ENCODE measurements at places on chromosomes 1 and 21.

DNA sequence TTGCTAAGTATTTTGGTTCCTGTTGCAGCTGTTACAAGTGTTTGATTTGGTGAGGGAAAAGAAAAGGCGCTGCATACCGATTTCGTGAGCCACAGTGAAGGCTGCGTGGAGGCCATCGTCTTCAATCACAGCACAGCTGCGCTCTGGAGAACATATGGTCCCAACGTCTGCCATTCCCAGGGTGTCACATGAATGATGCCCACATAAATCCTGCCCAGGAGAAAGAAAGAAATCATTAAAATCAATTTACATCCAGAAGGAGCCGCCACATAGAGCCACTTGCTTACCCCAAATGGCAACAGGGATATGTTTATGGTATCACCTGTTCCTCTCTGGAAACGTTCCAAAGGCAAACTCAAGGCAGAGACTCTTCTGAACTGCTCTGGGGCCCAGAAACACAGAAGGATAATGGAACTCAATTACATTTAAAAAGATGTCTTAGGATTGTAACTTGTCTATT is 12.2 kb downstream of the ADAMTS5 start:
- DNase-seq, result no peak

DNA sequence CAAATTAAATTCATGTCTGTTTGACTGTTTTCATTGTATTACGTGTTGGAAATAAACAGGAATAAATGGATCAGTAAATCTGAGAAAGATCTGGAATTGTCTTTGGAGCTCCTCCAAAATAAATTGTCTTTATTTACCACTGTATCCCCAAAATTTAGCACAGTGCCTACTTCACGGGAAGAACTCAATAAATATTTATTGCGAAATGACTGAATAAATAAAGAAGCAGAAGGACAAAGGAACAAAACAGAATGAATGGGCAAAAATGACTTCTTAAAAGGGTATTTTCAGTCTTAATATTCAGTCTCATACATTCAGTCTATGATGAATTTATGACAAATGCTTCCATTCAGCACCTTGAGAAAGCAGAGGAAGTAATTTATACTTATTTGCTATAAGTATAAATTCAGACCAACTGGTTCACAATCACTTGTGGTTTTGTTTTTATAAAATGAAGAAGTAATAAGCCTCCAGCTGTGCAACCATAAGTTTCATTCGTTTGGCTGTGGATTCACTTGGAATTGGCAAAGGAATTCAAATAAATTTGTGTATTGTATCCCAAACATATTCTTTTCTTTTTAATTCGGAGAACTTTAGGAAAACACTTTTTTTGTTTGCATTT is 19.2 kb upstream of the PRKAA2 start:
- DNase-seq, result no peak

GRCh38 chr1:172069534-172069933 is 228.2 kb downstream of the DNM3 start:
- DNase-seq, result no peak

DNA sequence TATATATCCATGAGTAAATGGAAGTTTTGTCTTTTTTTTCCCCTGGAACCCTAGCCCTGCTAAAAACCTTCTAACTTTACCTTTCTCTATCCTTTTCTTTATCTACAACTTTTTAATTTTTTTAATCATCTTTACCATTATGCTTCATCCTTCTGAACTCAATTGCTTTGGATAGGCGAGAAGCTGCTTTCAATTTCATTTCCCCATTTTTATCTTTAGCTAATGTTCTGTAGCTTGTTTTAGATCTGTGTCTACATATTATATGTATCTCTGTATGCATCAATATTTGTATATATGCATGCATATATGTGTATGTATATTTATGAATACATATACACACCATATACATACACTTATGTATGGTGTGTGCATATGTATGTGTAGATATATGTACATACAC is 57.4 kb downstream of the PTPRC start:
- DNase-seq, result no peak

DNA sequence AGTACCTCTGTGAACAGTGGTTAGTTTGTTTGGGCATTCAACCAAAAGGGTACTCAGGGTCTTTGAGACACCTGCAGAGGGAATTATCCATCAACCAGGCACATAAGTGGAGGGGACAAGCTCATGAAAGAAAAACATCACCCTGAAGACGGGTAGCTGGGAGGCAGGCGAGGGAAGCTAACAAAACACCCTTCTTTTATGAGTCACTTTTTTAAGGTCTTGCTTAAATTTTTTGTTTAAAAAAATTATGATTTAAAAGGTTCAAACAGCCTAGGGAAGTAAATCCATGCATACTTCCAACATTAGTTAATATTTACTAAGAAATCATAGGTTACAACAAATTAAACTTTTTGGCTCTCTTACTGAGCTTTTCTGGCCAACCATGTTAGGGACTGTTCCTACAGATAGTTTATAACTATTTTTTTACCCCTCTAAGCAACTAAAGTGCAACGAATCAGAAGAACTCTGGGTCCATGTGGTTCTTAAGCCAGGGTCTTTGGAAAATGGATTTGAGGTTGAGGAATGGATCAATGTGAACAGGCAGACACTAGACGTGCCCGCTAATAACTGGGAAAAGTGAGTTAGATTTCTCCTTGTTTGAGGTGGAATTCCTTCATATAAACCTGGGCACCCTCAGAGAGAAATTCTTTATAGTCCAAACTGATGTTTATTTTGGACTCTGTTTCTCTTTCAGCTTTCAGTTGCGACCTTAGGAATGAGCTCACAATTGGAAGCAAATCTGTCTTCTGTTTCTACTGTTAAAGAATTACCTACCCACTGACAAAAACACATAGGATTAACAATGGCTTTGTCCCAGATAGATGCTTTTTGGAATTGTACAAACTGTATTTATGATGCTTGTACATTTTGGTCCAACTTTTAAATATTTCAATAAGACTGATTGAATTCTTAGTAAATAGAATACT is 123.0 kb downstream of the LYPLAL1 start:
- no peak for DNase-seq

GRCh38 chr1:217135569-217135915 is 412.3 kb upstream of the ESRRG start:
- no peak for DNase-seq
